Activated CD4-positive, alpha-beta memory T cell treated with anti-CD3 and anti-CD28 coated beads for 36 hours (primary cell): ENCODE measurements at places on chromosomes 4 and X. TPM values are rescaled to one million over a fixed set of nuclear protein-coding genes. Genes with fewer than 3 reads are reported as not detected.

- no peak for DNase-seq
These were observed 37.6 kb downstream of the PF4 start for GRCh38 chr4:73944061-73944875.

GRCh38 chr4:80538276-80538926 lies 202.9 kb downstream of the CFAP299 start:
- DNase-seq = no peak

- no peak for DNase-seq
These were observed 1.7 kb upstream of the AFP start for GRCh38 chr4:73434311-73434710.

The TEX13B gene
- total RNA-seq = not detected

The NXF2 gene
- total RNA-seq = not detected

The BST1 gene
- total RNA-seq = 0.67 TPM
